Activated naive CD4-positive, alpha-beta T cell treated with anti-CD3 and anti-CD28 coated beads for 36 hours (primary cell): ENCODE measurements at places on chromosomes 12 and 14. TPM values are rescaled to one million over a fixed set of nuclear protein-coding genes. Genes with fewer than 3 reads are reported as not detected.
A peak's percentile ranks its signal among the peaks of the same experiment; 100 is the strongest.

- no peak overlapping the region for H3K27ac ChIP-seq
- no peaks in the 10 kb centered on the region for H3K27me3 ChIP-seq
- H3K36me3 ChIP-seq, result peaks cover 24% of the 10 kb centered on the region
- no peak for DNase-seq
- H3K4me1 ChIP-seq, result peaks cover 14% of the 10 kb centered on the region
Observed at GRCh38 chr12:113276306-113276705, 55.0 kb downstream of the TPCN1 start.

- no peaks in the 10 kb centered on the region for H3K27me3 ChIP-seq
- H3K36me3 ChIP-seq, result peaks cover 7% of the 10 kb centered on the region
- peak overlapping the region; percentile 32 for H3K27ac ChIP-seq
- peak overlapping the region; percentile 51 for H3K4me3 ChIP-seq
Observed at GRCh38 chr12:11812586-11813437, 163.3 kb downstream of the ETV6 start.

DNA sequence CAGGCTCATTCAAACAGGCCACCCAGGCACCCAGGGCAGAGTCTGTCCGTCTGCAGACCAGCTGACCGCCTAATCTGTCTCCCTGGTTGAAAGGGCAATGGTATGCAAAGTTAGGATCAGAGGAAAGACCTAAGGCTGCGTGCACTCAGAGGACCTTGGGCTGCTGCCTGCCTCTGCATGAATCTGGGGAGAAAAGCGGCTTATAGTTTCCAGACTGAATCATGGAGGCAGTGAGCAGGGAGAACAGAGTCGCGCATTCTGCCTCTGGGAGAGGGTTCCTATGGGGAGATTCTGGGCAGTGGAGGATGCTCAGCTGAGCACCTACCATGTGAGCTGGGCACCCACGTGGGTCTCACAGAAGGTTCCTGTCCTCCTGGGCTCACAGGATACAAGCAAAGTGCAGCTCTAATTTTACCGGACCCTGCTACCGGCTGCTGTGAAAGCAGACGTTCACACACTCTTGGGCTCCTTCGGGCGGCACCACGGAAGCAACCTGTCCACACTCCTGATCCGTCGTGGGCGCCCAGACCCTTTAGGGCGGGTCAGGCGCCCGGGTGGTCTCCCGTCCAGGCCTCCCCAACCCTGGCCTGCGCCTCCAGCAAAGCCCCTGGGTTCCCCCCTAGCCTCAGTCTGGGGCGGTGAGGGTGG, 772 bp downstream of the SCARB1 start:
- peaks cover 4% of the 10 kb centered on the region for H3K36me3 ChIP-seq
- H3K27ac ChIP-seq, result no peak overlapping the region
- peaks cover 14% of the 10 kb centered on the region for H3K4me1 ChIP-seq
- H3K4me3 ChIP-seq, result peak overlapping the region; percentile 77

GRCh38 chr12:56878010-56878339, 56.2 kb downstream of the SDR9C7 start:
- H3K27me3 ChIP-seq, result peaks cover 2% of the 10 kb centered on the region
- DNase-seq, result no peak
- no peaks in the 10 kb centered on the region for H3K36me3 ChIP-seq
- H3K4me3 ChIP-seq, result no peak overlapping the region
- H3K4me1 ChIP-seq, result no peaks in the 10 kb centered on the region

DNA sequence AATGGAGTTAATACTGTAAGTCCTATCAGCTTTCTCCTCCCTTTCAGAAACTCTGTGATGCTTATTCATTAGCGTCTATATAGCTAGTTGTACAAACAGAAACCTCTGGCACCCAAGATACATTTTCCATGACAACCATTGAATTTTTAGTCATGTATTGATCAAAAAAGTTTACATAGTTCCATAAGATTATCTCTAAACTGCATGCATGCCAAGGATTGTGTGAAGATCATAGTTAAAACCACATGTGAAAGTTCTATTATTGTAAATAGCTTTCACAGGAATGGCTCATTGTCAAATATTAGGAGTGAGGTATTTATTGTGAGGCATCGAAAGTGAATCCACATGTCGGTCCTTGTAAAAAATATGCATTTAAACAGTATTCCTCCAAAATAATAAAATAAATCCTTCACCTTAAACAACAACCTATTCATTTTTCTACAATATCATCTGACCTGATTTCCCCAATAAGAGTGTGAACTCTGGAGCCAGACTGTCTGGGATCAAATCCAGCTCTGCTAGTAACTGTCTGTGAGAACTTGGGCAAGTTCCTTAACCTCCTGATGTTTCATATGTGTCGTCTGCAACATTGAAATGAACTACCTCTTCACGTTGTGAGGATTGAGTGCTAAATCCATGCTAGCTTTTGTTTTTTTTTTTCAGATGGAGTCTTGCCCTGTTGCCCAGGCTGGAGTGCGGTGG, 10.6 kb upstream of the CDKL1 start:
- H3K27ac ChIP-seq, result no peak overlapping the region
- no peak for DNase-seq
- H3K4me3 ChIP-seq, result no peak overlapping the region
- no peaks in the 10 kb centered on the region for H3K4me1 ChIP-seq
- H3K36me3 ChIP-seq, result peaks cover 1% of the 10 kb centered on the region

DNA sequence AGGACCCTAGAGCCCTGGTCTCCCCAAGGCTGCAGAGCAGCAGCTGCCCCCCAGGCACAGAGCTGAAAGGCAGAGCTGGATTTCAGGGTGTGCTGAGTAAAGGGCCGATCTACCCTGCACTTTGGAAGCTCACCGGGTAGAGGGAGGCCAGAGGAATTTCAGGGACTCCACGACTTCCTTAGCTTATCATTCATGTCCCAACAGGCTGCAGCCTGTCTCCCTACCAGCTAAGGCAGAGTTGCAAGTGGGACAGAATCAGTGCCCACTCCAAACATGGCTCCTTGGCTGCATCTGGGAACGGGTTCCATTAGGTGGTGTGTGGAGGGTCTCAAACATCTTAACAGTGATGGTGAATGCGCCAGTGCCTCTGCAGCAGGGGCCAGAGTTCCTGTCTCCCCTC, 27.5 kb downstream of the MMAB start:
- no peak overlapping the region for H3K27ac ChIP-seq
- no peak overlapping the region for H3K4me3 ChIP-seq
- no peaks in the 10 kb centered on the region for H3K36me3 ChIP-seq

DNA sequence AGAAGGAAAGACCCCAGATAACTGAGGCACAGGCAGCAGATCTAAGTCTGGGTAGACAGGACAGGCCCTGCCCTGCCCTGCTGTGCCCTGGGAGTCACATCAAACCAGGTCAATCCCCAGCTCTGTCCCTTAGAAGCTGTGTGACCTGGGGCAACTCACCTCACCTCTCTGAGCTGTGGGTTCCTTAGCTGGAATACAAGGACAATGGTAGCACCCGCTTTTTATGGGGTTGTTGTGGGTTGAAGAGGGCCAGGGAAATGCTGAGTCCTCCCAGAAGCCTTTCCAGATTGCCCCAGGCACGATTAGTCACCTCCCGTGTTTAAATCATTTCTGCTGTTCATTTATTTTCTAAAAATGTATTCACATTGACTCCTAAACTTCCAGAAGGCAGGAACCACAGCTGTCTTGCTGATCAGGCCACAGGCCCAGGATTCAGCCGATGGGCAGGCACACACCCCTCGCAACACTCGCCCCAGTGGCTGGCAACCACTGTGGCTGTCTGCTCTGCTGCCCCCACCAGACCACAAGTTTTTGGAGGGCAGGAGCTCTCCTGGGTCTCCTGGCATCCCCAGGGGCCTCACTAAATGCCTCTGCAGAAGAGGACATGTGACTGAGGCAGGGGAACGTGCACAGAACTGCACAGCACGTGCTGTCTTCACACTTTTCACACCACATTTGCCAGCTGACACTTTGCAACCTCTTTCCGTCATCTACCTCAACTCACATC, 3.0 kb downstream of the SELPLG start:
- H3K4me3 ChIP-seq, result peak overlapping the region; percentile 90
- peaks cover 63% of the 10 kb centered on the region for H3K4me1 ChIP-seq
- peaks cover 33% of the 10 kb centered on the region for H3K36me3 ChIP-seq
- H3K27ac ChIP-seq, result peak overlapping the region; percentile 100
- no peaks in the 10 kb centered on the region for H3K27me3 ChIP-seq
- peak; percentile 40 for DNase-seq

DNA sequence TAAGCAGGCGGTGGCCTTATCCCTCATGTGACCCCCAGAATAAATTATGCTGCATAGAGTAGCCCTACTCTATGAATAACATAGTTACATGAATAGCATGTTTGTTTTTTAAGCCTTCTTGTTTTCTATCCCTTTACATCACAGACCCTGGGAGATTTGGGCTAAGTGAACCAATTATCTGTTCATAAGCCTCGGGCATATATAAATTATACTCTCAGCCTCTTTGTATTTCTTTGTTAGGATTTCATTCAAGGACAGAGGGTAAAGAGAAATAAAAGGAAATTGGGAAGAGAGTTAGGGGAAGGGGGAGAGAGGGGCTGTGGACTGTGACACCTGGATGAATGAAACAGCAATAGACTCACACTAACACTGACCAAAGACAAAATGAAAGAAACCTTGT, 35.3 kb upstream of the RTRAF start:
- DNase-seq, result no peak
- H3K4me1 ChIP-seq, result peaks cover 10% of the 10 kb centered on the region
- no peak overlapping the region for H3K27ac ChIP-seq
- no peaks in the 10 kb centered on the region for H3K27me3 ChIP-seq
- peaks cover 84% of the 10 kb centered on the region for H3K36me3 ChIP-seq

DNA sequence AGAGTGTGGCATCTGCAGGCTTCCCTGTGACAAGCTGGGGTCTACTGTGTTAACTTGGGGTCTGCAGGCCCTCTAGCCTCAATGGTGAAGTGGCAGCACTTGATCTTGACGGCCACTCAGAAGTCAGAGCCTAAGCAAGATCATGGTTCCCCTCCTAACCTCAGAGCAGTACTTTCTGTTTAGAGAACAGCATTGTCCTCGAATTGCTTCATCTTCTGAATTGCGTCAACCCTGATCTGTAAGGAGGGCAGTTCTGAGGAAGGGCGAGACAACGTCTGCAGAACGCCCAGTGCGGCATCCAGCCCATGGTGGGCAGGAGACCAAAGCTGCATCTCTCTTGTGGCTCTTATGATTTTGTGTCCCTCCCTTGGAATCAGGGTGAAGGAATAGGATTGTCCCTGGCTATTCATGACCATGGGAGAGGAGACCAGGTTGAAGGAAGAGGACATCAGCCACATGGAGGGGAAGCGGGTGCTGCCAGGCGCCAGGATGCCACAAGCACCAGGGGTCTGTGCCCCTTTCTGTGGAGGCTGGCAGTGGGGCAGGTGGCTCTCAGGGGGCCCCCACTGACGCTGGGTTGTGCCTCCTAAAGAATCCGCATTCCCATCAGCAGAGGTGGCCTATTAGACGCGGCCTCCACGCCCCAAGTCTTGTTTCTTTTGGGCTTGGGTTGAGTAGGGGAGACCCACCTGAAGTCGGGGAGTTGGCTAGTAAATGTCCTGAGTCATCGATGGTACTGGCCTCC, 2.2 kb downstream of the SERPINA9 start:
- no peak for DNase-seq
- no peaks in the 10 kb centered on the region for H3K4me1 ChIP-seq
- no peak overlapping the region for H3K27ac ChIP-seq
- peaks cover 7% of the 10 kb centered on the region for H3K27me3 ChIP-seq

- H3K27me3 ChIP-seq, result peaks cover 6% of the 10 kb centered on the region
- H3K36me3 ChIP-seq, result no peaks in the 10 kb centered on the region
- no peak overlapping the region for H3K27ac ChIP-seq
- H3K4me1 ChIP-seq, result peaks cover 8% of the 10 kb centered on the region
Observed at GRCh38 chr12:6310771-6311610, 509 bp downstream of the PLEKHG6 start.

DNA sequence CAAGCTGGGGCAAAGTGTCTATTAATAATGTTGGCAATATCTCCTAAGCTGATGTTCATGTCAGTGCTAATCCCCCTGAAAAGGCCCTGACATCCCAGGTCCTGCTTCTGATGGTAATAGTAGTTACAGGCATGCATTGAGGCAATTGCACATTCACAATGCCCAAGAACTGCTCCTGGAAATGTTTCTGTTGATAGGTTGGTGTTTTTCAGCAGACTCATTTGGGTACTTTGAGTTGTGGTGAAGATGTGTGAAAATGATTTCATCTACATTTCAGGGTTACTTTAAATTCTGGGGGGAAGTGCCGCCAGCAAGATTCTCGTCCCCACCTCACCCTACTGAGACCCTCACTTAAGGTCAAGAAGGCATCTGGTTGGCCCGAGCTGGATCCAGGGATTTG, 92.9 kb downstream of the BBS10 start:
- no peaks in the 10 kb centered on the region for H3K27me3 ChIP-seq
- H3K4me3 ChIP-seq, result no peak overlapping the region
- no peaks in the 10 kb centered on the region for H3K36me3 ChIP-seq
- H3K27ac ChIP-seq, result no peak overlapping the region
- DNase-seq, result no peak
- peaks cover 5% of the 10 kb centered on the region for H3K4me1 ChIP-seq

DNA sequence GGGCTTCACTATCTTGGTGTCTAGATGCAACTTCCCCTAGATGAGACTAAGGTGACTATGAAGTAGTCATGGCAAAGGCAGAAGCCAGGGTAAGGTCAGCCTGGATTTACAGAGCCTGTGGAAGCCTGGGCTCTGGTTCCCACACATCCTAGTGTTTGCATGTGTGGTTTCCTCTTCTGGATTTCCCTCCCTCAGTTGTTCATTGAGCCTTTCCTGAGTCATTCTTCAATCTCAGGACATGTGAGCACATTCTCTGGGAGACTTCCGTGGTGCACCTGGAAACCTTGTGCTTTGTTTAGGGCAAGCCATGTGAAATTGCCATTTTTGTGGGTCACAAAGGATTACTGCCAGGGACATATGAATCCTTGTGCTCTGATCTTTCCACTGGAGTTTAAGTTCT, 236.6 kb downstream of the C12orf75 start:
- H3K27ac ChIP-seq, result no peak overlapping the region
- H3K36me3 ChIP-seq, result no peaks in the 10 kb centered on the region
- no peak for DNase-seq
- H3K27me3 ChIP-seq, result peaks cover 3% of the 10 kb centered on the region
- H3K4me3 ChIP-seq, result no peak overlapping the region

GRCh38 chr12:3148366-3149000, 71.3 kb downstream of the TSPAN9 start:
- H3K4me1 ChIP-seq, result peaks cover 2% of the 10 kb centered on the region
- H3K27ac ChIP-seq, result no peak overlapping the region
- peaks cover 18% of the 10 kb centered on the region for H3K27me3 ChIP-seq
- no peak for DNase-seq
- H3K36me3 ChIP-seq, result no peaks in the 10 kb centered on the region

Gene RASAL1
- 2.6 TPM for total RNA-seq

Gene TTC6
- total RNA-seq, result not detected

Gene XPOT
- 227 TPM for total RNA-seq

Gene TTLL5
- total RNA-seq, result 25.1 TPM
